ENCODE measurements at places on chromosomes 1 and 21.
A peak's percentile ranks its signal among the peaks of the same experiment; 100 is the strongest.

- DNase-seq, result no peak
These were observed 82.0 kb upstream of the NFIA start for GRCh38 chr1:61000327-61000726.

DNA sequence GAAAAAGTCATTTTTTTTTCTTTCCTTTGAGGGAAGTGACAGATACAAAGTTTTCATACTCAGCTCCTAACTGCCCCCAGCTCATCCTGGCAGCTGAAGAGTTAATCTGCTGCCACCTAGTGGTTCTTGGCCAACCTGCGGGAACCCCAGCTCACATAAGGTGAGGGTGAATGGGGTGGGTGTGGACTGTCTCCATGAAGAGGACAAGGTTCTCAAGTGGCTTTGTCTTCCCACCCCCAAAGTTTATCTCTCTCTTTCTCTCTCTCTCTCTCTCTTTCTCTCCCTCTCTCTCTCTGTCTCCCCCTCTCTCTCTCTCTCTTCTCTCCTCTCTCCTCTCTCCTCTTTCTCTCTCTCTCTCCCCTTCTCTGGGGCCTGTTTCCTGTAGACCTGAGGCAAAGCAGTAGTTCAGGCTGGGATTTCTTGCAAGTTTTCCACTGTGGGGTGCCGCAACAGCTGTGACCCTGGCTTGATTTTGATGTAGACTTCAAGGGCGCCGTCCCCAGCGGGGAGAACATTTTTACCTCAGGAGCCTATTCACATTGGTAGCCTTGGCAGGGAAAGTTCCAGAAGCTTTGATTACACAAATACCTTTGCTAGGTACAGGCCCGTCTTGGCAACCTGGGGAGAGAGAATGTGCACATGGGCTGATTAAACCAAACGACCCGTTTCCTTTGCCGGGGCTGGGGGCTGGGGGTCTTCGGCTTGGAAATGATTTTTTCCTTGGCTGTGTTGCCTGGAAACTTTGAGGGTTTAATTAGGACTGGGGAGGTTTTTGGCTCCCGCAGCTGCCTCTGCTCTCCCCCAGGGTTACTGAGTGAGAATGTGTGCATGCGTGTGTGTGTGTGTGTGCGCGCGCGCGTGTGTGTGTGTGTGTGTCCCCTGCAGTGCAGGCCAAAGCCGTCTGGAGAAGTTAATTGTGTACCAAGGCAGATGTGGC, 135.9 kb downstream of the TM2D1 start:
- peak; percentile 5 for DNase-seq

DNA sequence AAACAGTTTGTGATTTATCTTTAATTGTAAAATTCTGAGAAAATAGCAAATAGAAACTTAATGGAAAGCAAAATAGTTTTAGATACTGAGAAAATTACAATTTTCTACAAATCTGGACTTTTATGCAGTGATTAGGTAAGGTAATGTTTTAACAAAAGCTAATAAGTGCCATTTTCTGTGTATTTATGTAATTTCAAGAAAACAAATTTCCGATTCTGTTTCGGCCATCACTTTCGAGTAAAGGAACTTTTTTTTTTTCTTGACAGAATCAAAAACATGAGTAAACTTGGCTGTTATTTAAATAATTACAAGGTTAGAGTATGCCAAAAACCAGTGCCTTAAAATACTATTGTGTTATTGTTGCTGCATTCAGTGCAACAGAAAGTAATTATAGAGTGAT, 280.4 kb upstream of the C1orf105 start:
- no peak for DNase-seq

- no peak for DNase-seq
These were observed 40.3 kb downstream of the TAS1R2 start for GRCh38 chr1:18819203-18819602.

GRCh38 chr1:5753549-5754421, 238.4 kb downstream of the NPHP4 start:
- no peak for DNase-seq

DNA sequence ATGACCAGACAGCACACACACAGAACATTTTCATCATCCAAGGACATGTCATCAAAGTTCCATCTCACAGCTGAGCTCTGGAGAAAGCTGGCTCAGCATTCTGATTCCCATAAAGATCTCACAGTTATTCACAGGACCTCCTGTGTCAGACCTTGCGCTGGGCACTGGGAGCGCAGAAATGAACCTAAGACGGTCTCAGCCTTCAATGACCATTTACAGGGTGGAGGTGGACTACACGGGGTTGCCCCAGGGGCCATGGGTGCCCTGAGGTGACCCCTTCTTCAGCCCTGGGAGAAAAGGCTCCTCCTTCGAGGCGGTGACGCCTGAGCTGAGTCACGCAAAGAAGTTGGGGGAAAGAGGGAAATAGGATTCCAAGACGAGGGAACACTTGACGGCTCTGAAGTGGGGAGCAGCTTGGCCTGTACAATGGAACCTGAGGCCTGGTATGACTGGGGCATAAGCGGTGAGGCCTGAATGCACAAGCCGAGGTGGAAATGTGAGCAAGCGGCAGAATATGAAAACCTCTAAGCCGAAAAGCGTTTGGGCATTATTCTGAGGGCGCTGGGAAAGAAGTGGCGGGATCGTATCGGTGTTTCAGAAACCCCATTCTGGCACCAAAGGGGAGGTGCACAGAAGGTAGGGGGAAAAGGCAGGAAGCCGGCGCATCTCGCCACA, 797 bp downstream of the CC2D1B start:
- no peak for DNase-seq
